Prostate gland (tissue), 2 donors: ENCODE measurements at places on chromosomes 4 and X.

DNA sequence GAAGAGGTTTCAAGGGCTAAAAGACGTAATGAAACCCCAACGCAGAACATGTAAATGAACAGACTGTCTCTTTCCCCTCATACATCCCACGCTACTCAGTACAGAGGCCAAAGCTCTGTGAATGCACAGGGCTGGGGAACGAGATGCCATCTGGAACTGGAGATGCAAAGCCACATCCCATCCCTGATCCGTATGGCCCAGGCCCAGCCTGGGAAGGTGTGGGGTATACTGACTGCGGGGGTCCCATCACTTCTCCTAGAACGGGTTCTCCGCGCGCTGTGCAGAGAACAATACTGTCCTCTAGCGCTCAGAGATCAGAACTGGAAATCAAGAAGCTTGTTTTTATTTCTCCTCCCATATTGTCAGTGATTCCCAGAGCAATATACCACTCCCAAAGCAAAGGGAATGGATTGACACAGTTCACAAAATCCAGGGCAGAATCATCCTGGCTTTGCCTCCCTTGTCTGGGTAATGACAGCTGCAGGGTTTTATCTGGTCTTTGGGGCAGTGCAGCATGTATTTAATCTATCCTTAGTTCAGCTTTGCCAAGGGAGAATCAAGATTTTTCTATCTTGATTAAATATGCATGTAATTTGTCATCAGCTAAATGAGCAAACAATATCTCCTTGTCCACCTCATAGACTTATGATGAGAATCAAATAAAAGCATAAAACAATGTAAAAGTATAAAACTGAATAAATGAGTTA is 47.3 kb upstream of the TLR3 start:
- no peak for DNase-seq

DNA sequence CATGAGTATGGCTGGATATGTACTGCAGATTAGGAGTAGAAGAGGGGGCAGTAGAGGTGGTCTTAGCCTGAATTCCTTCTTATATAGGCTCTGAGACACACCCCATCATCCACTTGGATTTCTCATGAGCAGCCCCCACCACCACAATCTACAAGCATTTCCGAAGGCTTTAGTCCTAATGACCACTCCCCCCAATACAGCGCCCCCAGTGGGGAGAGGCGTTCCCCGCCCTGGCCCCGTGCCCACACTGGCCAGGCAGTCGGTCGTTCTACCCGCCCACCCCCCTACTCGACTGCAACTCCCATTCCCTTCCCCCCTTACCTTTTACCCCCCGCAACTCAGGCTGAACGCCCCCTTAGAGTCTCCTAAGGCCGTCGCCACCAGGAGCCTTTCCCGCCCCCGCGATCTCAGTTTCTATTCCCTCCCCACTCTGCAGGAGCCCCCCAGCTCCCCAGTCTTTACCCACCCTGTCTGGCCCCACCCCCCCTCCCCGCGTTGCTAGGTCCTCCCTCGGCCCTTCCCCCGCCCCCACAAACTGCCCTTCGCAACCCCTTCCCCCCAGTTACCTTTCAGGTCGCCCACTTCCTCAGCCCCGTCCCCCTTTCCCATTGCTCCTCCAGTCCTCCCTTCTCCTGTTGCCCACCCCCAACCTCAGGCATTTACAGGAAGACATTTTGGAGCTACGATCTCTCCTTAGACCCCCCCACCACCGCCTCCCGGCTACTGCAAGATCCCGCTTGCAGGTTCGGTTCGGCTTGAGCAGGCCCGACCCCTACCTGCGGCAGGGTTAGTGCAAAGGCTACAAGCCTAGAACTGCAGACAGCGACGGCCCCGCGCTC is 468 bp downstream of the ZMYM3 start:
- DNase-seq = peak; percentile 3

GRCh38 chr4:110514889-110515479 is 39.0 kb downstream of the ENPEP start:
- DNase-seq = no peak

DNA sequence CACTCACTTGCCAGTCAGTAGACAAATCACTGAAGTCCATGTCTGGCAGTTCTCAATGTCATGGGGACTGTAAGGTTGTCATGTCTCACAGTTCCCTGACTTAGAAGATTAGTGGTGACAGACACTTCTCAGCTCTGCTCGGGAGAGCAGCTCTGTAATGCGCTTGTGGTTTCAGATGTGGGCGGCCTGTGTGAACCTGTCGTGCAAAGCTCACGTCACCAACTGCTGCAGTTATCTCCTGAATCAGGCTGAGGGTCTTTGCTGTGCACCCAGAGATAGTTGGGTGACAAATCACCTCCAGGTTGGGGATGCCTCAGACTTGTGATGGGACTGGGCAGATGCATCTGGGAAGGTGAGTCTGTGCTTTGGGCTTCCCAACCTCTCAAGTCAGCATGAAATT is at the start of gene IL9R:
IL9R (plus strand) TSS at position 261 of the 400 bp plus-strand sequence; CDS start at position 325, 64 bp downstream.
- no peak for DNase-seq

- no peak for DNase-seq
Measured at GRCh38 chr4:70704931-70705182, 16.5 kb downstream of the UTP3 start.

DNA sequence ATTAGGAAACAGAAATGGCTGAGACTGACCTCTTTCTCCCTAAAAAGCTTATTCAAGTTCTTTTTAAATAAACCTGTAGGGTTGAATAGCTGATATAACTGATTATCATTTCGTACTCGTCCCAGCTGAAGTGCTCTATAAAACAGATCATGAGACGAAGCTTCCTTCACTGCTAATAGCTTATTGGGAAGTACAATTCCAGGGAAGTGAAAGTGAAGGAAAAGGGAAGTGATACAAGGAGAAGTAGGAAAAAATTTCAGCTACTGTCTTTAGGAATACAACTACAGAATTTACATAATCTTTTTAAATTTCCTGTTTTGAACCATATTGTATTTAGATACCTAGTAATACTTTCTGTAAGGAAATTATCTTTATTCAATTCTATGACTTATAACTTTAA is 103.0 kb downstream of the SNCA start:
- no peak for DNase-seq

GRCh38 chr4:138616775-138617174 is 374.6 kb upstream of the SLC7A11 start:
- no peak for DNase-seq

GRCh38 chr4:126777649-126778048 is 855.1 kb upstream of the INTU start:
- no peak for DNase-seq

DNA sequence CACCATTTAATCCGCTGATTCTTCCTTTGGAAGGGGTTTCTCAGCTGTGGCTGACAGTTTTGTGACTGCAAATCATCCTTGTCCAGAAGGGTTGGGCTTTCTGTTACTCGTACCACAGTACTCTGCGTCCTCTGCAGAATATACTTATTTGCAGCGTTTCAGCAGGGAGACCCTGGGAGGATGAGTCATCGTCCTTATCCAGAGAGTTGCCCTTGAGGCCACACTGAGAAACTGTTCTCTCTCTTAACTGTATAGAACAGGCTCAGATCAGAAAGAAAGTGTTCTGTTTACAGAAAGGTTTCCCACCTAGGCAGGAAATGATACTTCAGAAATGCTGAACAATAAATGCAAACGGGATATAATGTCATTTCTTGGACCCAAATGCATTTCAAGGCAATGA is 47.8 kb upstream of the DDX53 start:
- DNase-seq = no peak

GRCh38 chr4:182155806-182156205 is 87.4 kb upstream of the TENM3 start:
- no peak for DNase-seq

DNA sequence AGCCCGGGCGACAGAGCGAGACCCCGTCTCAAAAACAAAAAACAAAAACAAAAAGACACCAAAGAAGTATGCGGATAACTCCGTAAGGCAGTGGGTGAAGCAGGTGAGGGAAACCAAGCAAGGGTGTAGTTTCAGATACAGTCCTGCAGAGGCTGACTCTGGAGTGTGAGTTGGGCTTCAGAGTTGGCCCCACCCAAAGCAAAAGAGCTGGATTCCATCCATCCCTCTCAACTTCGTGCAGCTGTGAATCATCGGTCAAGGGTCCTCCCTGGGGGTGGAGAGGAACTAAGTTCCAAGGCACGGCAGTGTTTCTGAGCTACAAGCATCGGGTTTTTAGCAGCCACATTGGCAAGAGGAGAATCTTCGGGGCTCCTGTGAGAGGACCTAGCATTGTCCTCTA is 43.9 kb upstream of the FAM9A start:
- no peak for DNase-seq

DNA sequence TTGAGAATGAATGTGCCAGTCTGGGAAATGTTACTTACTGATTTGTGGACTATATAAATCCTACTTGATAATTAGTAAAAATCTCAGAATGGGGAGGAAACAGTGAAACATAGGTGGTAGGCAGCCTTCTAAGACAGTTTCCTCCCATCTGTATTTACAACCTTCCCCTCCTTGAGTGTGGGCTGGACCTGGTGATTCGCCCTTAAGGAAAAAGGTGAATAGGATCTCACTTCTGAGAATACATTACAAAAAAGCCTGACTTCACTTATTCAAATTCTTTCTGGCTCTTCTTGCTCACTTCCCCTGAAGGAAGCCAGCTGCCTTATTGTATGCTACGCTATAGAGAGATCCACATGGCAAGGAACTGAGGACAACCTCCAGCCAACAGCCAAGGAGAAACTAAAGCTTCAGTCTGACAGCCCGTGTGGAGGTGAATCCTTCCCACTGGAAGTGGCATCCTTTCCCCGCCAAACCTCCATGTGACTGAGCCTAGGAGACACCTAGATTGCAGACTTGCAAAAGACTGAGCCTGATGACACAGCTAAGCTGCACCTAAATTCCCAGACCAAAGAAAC is 585.0 kb downstream of the STPG2 start:
- DNase-seq = no peak

- DNase-seq = no peak
Measured at GRCh38 chr4:46444318-46445000, 54.5 kb upstream of the GABRA2 start.

DNA sequence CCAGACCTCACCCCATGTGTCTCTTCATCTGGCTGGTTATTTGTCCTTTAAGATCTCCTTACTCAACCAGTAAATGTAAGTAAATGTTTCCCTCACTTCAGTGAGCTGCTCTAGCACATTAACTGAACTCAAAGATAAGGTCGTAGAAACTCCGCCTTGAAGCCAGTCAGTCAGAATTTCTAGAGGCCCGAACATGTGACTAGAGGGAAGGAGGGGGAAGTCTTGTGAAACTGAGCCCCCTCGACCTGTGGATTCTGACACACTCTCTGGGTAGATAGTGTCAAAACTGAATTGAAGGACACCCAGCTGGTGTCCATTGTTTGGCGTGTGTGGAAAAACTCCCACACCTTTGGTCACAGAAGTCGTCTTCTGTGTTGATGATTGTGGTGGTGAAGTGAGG is 933.9 kb downstream of the ADGRL3 start:
- DNase-seq = no peak

- peak; percentile 66 for DNase-seq
Measured at GRCh38 chr4:169810325-169811323, 52.9 kb upstream of the HPF1 start.

DNA sequence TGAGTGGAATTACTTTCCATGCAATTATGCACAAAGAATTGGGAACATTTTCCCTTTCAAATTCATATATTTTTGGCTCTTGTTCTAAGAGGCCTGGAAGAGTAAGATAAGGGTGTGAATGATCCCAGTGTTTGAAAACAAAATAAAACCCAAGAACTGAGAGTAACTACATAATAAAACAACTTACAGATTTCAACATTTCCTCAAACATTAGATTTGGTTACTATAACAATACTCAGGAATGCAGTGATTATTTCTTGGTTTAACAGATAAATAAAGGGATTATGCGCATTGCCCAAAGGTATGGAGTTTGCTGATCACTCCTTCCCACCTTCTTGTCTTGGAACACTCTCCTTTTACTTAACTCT is 292.5 kb downstream of the CAMK2D start:
- no peak for DNase-seq
